CD14-positive monocyte (primary cell): ENCODE measurements at places on chromosomes 6 and 20.

DNA sequence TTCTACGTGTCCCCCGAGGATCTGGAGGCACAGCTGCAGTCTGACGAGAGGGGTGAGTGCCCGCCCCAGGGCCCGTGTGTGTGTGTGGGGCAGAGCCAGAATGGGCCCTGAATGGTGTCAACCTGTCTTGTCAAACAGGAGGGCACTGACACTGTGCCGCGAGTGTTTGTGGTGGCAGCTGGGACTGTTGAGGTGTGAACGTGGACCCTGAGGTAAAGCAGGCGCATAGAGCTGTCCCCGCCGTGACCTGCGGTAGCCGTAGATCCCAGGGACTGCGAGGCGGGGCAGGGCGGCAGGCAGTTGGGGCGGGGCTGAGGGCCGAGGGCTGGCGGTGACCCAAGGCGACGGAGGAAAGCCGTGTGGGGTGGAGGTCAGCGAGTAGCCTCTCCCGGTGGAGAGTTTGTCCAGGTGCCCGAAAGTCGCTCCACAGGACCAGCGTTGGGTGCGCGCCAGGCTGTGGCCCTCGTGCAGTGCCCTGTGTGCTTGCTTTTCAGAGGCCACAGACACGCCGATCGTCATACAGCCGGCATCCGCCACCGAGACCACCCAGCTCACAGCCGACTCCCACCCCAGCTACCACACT lies 25.2 kb downstream of the UCKL1 start:
- H3K27me3 ChIP-seq, result no peaks in the 10 kb centered on the region
- no peak for DNase-seq
- H3K27ac ChIP-seq, result no peak overlapping the region

DNA sequence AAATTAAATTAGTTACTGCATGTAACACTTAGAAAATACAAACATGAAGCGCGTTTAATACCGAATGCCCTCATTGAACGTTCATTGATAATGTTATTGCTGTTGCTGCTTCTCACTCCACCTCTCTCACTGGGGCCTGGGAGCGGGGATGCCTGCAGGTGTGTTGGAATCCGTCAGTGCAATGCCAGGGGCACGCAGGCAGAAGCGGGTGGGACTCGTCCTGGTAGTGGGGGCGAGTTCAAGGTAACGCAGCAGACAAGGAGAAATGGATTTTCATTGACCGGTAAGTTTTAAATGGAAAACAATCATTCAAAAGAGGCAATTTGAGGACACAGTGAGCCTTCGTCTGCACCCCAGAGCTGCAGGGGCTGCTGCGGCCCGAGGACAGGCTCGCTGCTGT lies 71.2 kb upstream of the AFDN start:
- no peak overlapping the region for H3K4me3 ChIP-seq
- H3K27me3 ChIP-seq, result no peaks in the 10 kb centered on the region
- no peak for DNase-seq

DNA sequence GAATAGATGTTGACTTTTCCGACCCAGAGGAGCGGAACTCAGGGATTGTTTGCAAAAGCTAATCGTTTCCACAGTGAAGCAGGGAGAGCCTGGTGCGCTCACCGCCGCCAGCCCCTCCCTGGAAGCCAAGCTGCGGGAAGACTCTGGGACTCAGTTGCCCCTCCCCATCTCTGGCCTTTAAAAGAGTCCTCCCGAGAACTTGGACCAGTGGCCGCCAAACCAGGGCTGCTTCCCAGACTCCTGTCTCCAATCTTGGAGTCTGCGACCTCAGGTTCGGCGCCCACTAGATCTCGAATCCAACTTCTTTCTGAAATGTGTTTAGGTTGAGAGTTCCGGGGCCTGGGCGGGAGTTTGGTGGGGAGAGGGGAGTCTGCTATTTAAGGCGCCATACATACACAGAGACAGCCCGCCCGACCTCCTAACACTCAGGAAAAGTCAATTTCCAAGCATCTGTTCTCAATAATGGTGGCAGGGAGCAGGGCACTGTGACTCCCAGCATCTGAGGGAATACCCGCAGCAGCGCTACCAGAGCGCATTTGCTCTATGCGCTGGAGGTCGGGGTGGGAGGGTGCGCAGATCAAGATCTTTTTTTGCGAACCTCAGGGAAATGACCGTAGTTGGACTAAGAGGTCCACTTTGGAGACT lies 800 bp upstream of the GRIK2 start:
- DNase-seq, result no peak
- H3K27me3 ChIP-seq, result peaks cover 30% of the 10 kb centered on the region
- H3K36me3 ChIP-seq, result no peaks in the 10 kb centered on the region
- H3K27ac ChIP-seq, result no peak overlapping the region
- no peak overlapping the region for H3K4me3 ChIP-seq

DNA sequence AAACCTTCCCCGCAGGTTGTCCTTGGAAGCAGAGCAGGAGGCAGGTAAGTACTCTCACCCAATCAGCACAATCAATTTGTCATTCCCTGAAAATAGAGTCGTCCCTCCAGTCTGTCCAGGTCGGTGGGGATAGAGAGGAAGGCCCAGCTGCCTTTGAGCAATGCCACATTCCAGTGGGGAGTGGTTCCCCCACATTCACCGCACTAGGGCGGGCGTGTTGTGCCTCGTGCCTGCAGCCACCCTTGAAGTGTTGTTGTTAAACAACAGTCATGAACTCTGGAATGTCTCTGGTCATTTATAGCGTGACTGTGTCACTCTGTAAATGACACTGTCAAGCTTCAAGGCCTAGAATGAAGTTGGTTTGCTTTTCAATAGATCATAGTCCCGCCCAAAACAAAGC lies 33.4 kb downstream of the PRDM1 start:
- peaks cover 52% of the 10 kb centered on the region for H3K4me1 ChIP-seq
- no peak overlapping the region for H3K27ac ChIP-seq
- no peak for DNase-seq
- no peak overlapping the region for H3K4me3 ChIP-seq
- no peaks in the 10 kb centered on the region for H3K36me3 ChIP-seq
- no peaks in the 10 kb centered on the region for H3K27me3 ChIP-seq

DNA sequence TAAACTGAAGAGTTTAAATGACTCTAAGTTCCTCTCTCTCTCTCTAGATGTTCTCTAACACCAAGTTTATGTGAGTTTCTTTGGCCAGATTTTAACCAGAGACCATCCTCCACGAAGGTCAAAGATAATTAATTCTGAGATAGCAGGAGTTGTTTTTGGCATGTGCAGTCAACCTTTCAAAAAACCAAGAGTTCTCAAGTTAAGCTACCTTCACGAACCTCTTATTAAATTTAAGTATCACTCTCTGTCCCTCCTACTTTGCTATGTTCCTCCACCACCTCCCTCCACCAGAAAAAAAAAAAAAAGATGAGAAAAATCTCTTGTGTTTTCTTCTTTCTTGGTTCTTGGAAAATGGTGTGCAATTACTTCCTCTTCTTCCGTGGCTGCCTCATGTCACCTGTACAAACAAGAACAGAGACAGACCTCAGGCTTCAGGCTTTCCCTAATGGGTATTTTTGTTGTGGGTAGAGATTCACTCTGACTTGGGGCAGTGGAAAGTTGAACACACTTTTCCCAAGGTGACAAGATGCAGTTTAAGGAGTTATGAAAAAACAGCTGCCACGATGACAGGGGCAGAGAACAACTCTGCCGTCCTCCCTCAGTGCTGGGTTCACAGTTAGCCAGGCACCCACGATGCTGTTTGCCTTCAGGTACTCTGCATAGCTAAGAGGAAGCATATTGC lies 64.3 kb downstream of the ADTRP start:
- H3K27ac ChIP-seq, result no peak overlapping the region
- no peaks in the 10 kb centered on the region for H3K27me3 ChIP-seq
- peaks cover 30% of the 10 kb centered on the region for H3K4me1 ChIP-seq
- H3K4me3 ChIP-seq, result no peak overlapping the region
- no peaks in the 10 kb centered on the region for H3K36me3 ChIP-seq
- no peak for DNase-seq

- H3K27me3 ChIP-seq, result no peaks in the 10 kb centered on the region
- peaks cover 100% of the 10 kb centered on the region for H3K36me3 ChIP-seq
- H3K27ac ChIP-seq, result no peak overlapping the region
- no peaks in the 10 kb centered on the region for H3K4me1 ChIP-seq
Measured at GRCh38 chr6:154815938-154816820, 83.0 kb downstream of the SCAF8 start.

- H3K36me3 ChIP-seq, result no peaks in the 10 kb centered on the region
- DNase-seq, result no peak
- peak overlapping the region; percentile 45 for H3K27ac ChIP-seq
Measured at GRCh38 chr6:118748311-118749062, 97.1 kb upstream of the CEP85L start.

DNA sequence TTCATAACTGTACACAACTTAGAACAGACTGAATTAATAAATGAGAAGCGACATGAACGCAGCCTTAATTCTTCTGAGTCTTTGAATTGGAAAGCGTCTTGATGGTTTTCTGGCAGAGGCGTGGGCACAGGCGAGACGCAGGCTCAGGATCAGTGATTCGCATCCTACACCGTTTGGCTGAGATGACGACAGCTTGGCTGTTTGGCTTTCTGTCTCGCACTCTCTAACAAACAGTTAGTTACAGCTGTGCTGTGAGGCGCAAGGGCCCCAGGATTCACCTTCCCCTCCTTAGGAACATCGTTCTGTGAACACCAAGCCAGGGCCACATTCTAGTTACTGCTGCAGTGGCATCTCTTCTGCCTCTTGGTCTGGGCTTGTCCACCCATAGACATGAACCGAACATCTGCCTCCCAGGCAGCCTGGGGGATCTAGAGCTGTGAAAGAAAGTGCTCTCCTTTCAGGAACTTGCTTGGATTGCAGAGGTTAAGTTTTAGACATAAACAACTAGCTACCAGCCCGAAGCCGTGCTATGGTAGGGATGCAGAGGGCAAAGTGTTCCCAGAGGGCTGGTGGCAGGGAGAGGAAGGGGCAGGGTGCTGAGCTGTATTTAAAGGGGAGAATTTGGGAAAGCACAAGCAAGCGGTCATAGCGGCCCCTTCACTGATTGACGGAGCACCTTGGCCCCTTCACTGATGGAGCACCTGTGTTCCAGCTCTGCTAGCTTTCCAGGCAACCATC lies 49.6 kb downstream of the TCP11 start:
- H3K4me3 ChIP-seq, result no peak overlapping the region
- H3K27me3 ChIP-seq, result no peaks in the 10 kb centered on the region
- no peak overlapping the region for H3K27ac ChIP-seq

DNA sequence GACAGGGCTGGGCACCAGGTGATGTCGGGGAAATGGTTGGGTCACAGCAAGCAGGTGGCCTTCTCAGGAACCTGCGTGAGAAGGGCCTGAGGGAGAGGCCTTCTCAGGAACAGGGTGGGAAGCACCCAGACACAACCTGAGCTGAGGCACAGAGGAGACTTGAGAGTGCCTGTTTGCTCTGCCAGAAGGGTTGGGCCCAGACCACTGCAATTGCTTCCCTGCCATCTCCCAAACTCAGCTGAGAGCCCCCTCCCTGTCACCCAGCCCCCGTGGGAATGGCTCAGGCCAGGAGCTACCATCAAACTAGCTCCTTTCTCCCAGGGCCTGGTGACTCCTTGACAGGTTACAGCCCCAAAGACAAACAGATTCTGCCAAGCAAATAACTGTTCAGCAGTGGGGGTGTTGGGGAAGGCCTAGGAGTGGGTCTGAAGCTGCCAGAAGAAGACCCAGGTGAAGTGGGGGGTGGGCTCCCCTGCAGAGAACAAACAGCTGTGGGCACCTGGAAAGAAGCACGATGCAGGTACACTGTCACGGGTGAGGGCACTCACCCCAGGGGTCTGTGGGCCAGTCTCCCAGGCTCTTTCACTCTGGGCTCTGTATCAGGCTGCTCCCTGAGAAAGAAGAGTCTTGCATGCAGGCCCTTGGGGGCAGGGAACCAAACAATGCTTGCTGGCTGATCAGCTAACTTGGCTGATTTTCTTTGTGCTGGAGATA lies 30.4 kb upstream of the SPDEF start:
- DNase-seq, result no peak
- peaks cover 58% of the 10 kb centered on the region for H3K36me3 ChIP-seq
- H3K4me3 ChIP-seq, result no peak overlapping the region
- no peaks in the 10 kb centered on the region for H3K4me1 ChIP-seq
- no peaks in the 10 kb centered on the region for H3K27me3 ChIP-seq

DNA sequence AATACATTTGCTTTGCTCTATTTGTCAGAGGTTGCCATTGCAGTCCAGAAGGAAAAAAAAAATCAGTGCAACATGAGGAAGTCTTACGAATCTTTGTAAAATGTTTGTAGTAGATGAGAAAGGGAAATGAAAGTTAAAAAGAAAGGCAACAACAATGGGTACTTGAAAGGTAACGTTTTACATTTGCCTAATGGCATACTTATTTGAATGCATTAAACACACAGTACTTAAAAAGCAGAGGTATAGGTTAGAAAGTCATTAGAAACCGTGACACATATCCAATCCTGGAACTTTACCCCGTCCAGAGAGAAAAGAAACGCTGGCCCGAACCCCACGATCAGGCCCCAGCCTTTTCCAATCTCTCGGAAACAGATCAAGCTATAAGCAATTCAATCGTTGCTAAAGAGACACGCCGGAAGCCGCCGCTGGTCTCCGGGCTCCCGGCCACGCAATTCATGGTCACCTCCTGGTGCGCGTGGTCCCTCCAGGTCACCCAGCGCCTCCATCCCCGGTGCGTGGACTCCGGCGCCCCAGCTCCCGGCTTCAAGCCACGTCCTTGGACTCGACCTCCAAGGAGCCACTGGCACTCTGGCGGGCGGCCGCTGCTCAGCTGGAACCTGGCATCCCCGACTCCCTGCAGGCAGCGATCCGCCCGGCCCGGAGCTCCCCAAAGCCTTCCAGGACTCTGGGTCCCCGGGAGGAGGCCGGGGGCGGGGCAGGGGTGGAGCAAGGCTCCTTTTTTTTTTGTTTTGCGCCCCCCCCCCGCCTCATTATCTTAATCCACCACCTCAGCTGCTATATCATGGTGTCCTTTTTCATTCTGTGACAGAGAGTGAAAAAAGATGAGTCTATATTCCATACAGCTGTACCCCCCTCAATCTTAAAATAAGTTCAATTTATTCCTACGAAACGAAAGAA lies at the start of gene SLC18B1:
Gene SLC18B1, minus strand, starts transcription at position 687 of the 918 bp plus-strand sequence. Its CDS starts 181 bp downstream, at position 506.
- peaks cover 10% of the 10 kb centered on the region for H3K4me1 ChIP-seq
- H3K27me3 ChIP-seq, result no peaks in the 10 kb centered on the region
- DNase-seq, result peak; percentile 17
- H3K36me3 ChIP-seq, result no peaks in the 10 kb centered on the region
- H3K27ac ChIP-seq, result peak within 1 kb of the TSS; percentile 69

DNA sequence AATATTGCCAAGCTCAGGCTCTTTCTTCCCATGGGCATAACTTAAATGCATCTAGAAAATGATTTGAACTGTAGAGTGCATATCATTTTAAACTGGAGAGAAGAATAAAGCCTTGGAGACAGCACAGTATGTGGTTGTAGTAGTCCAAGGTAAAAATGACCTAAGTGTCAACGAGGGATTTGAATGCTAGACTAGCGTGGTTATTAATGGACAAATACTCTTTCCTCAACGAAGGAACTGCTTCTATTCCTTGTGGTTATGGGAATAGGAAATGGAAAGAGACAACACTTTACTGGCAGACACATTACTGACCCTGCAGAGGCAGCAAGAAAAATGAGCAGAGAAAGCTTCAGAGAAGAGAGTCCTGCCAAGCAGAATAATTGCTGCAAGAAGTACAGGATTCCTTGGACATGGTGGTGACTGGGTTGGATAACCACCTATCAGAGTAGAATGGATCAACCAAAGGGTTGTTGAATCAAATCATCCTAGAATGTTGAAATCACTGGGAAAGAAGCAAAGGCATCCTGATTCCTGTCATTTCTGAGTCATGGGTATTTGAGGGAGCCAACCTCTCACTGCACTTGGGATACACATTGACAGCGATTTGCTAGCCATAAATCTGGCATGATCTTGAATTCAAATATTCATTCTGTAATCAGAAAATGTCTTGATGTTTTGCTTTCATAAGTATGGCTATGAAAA lies 258.1 kb upstream of the EPHA7 start:
- H3K27me3 ChIP-seq, result no peaks in the 10 kb centered on the region
- H3K36me3 ChIP-seq, result no peaks in the 10 kb centered on the region
- no peaks in the 10 kb centered on the region for H3K4me1 ChIP-seq
- no peak overlapping the region for H3K27ac ChIP-seq
- no peak overlapping the region for H3K4me3 ChIP-seq
- no peak for DNase-seq
